ENCODE measurements at places on chromosomes 2 and 18. TPM values are rescaled to one million over a fixed set of nuclear protein-coding genes. Genes with fewer than 3 reads are reported as not detected.
A peak's percentile ranks its signal among the peaks of the same experiment; 100 is the strongest.

GRCh38 chr2:75960472-75961009 lies 249.8 kb upstream of the GCFC2 start:
- DNase-seq: no peak

ARHGEF33 gene
- total RNA-seq: not detected

DNA sequence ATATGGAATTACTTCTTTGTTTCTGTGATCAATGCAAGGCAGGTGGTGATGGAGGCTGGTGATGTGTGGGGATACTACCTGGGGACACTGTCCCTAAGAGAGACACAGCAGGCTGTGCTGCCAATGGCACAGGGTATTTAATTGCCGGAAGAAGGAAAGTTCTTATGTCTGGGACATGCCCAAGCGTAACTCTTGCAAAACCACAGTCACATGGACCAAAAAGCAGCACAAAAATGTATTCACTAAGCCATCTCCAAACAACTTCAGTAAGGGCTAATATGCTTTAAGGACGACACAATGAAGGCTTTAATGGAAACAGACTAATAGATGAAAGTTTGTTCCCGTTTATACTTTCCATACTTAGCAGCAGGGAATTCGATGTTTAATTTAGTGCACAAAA lies 49.7 kb upstream of the AP1S3 start:
- peak; percentile 5 for DNase-seq

GRCh38 chr2:46481198-46482193 lies 2.1 kb downstream of the TMEM247 start:
- no peak for DNase-seq

GRCh38 chr18:76844742-76845477 lies 22.6 kb downstream of the ZNF236 start:
- no peak for DNase-seq

- DNase-seq: no peak
Observed at GRCh38 chr2:232281858-232282507, 96.6 kb upstream of the ALPP start.

DNA sequence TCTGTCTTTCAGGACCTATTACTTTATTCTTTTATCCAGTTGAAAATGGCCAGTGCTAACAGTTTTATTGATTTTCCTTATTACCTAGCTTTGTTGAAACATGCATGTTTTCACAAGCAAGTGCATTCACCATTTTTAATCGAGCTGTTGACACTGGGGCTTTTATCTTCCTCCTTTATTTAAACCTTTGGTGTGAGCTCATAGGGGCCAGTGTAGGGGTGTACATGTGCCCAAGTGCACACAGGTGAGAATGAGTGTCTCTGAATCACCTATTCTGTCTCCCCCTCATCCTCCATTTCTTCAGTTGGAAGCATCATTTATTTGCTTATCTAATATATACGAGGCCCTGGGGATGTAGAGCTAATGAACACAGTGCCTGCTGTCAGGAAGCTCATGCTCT lies 199.1 kb downstream of the PRKCE start:
- DNase-seq: no peak

SH3RF3 gene
- 6.1 TPM for total RNA-seq

SPP2 gene
- not detected for total RNA-seq

SERPINB2 gene
- 0.74 TPM for total RNA-seq

All from SJSA1 (cell line).